Adipose tissue (tissue), 3 donors: ENCODE measurements at places on chromosomes 4 and X. TPM values are rescaled to one million over a fixed set of nuclear protein-coding genes. Genes with fewer than 3 reads are reported as not detected.

The RBM47 gene
- 8.9 TPM for polyA plus RNA-seq

The RAB41 gene
- polyA plus RNA-seq = not detected

The ZNF630 gene
- 1.2 TPM for polyA plus RNA-seq

The FAM47A gene
- not detected for polyA plus RNA-seq

The PCYT1B gene
- 0.03 TPM for polyA plus RNA-seq

The ETFDH gene
- polyA plus RNA-seq = 17.0 TPM

The ARMCX2 gene
- 9.8 TPM for polyA plus RNA-seq

The SLC16A2 gene
- polyA plus RNA-seq = 8.8 TPM

The MAGEA12 gene
- polyA plus RNA-seq = not detected

The CORIN gene
- polyA plus RNA-seq = 0.41 TPM

The RIBC1 gene
- polyA plus RNA-seq = not detected

The FAM236D gene
- polyA plus RNA-seq = not detected

The GLRA3 gene
- not detected for polyA plus RNA-seq

The PRDX4 gene
- 72.1 TPM for polyA plus RNA-seq

The TRAM1L1 gene
- polyA plus RNA-seq = 0.91 TPM

The DMD gene
- 8.0 TPM for polyA plus RNA-seq

The NUDT11 gene
- polyA plus RNA-seq = 0.22 TPM

The TCEAL5 gene
- not detected for polyA plus RNA-seq

The GPRASP2 gene
- 4.0 TPM for polyA plus RNA-seq

The PAGE5 gene
- polyA plus RNA-seq = not detected

The MXRA5 gene
- polyA plus RNA-seq = 2.3 TPM

The CXCL1 gene
- polyA plus RNA-seq = 6.7 TPM

The ASMT gene
- not detected for polyA plus RNA-seq

The SYP gene
- 1.4 TPM for polyA plus RNA-seq

The GABRG1 gene
- polyA plus RNA-seq = not detected

The ZNF157 gene
- not detected for polyA plus RNA-seq

The PABPC5 gene
- 1.6 TPM for polyA plus RNA-seq

The HDAC8 gene
- 12.2 TPM for polyA plus RNA-seq

The SMARCA1 gene
- 7.7 TPM for polyA plus RNA-seq

The LUZP4 gene
- not detected for polyA plus RNA-seq

The SPACA5 gene
- polyA plus RNA-seq = not detected

The FGFR3 gene
- polyA plus RNA-seq = 2.8 TPM

The SLC25A31 gene
- polyA plus RNA-seq = not detected

The PFKFB1 gene
- 7.3 TPM for polyA plus RNA-seq

The MMRN1 gene
- 17.7 TPM for polyA plus RNA-seq

The USP26 gene
- not detected for polyA plus RNA-seq

The AREG gene
- polyA plus RNA-seq = 38.4 TPM

The MFAP3L gene
- 1.0 TPM for polyA plus RNA-seq

The TCEAL6 gene
- polyA plus RNA-seq = 0.16 TPM
